Activated CD4-positive, alpha-beta T cell treated with anti-CD3 and anti-CD28 coated beads, Interleukin-2, amount 10 ng/mL, durations not matched to agents 24 days and 14 days (primary cell): ENCODE measurements at places on chromosomes 4 and X.
A peak's percentile ranks its signal among the peaks of the same experiment; 100 is the strongest.

DNA sequence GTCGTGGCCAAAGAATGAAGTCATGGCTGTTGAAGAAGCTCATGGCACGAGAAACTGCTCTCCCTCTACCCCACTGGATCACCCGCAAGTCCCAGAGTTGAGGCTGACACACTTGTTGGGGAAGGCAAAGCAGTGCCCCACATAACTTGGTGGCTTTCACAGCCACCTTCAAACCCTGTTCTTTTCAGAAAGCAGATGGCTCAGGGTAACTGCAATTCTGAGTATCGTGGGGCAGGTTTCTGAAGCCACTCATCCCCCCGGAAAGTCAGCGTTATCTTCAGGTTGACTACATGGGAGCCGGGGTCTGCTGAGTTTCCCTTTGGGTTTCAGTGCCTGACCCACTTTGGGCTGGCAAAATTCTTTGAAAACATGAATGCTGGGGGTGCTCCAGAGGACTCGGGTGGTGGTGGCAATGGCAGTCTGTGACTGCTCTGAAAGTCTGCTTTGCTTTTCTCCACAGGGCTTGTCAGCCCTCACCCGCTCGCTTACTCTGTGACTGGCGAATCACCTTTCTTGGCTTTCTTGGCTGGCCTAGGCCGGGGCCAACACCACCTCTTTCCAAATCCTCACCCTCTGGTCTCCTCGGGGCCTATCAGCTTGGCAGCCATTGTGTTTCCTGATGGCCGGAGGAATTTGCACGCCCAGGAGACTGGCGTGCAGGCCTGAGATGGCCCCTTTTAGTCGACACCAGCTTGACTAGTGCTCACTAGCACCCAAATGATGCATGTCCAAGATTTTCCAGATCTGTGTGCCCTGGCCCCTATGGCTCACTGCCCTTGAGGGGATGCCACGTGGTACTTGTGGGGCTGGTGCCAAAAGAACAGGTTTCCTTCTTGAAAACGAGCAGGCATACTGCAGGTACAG lies 7.3 kb downstream of the PPP1R3F start:
- DNase-seq: no peak
- peak overlapping the region; percentile 71 for H3K4me3 ChIP-seq
- H3K27ac ChIP-seq: peak overlapping the region; percentile 95
- no peaks in the 10 kb centered on the region for H3K27me3 ChIP-seq

- no peaks in the 10 kb centered on the region for H3K36me3 ChIP-seq
- H3K27ac ChIP-seq: no peak overlapping the region
- H3K4me1 ChIP-seq: peaks cover 5% of the 10 kb centered on the region
- peaks cover 17% of the 10 kb centered on the region for H3K27me3 ChIP-seq
- H3K4me3 ChIP-seq: no peak overlapping the region
Measured at GRCh38 chr4:143617994-143618679, 82.3 kb downstream of the FREM3 start.

DNA sequence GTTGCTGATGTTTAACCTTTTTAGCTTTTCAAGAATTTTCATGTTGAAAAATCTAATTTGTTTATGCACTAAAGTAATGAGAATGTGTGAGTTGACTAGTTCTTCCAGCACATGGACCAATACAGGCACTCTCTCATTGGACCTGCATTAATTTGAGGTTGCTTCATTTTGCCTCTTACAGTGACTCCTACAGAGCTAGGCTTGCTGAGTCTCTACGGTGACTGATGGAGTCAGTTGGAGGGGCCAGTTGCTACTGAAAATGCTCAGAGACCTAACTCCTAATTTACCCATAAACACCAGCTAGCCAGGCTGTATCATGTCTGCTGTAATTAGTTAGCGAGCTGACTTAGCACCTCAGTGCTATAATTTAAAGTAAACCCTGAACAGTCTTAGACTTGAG lies 10.9 kb downstream of the MTHFD2L start:
- no peak for DNase-seq
- peaks cover 10% of the 10 kb centered on the region for H3K4me1 ChIP-seq
- H3K4me3 ChIP-seq: no peak overlapping the region
- no peak overlapping the region for H3K27ac ChIP-seq

GRCh38 chr4:48450740-48451139 lies 32.4 kb upstream of the SLC10A4 start:
- DNase-seq: no peak
- peaks cover 5% of the 10 kb centered on the region for H3K27me3 ChIP-seq
- H3K4me3 ChIP-seq: no peak overlapping the region
- H3K27ac ChIP-seq: no peak overlapping the region

DNA sequence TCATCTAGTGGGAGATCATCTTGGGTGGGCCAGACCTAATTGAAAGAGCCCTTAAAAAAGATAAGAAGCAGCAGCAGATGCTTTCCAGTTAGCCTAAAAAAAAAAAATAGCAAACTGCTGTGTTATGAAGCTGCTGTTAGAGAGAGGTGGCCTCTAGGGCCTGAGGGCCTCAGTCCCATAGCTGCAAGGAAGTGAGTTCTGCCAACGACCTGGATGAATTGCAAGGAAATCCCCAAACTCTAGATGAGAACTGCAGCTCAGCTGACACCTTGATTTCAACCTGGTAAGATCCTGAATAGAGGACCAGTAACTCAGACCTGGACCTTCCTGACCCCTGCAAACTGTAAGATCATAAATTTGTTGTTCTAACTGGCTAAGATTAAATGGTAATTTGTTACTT lies 275.2 kb downstream of the TENM3 start:
- no peak for DNase-seq
- H3K36me3 ChIP-seq: no peaks in the 10 kb centered on the region
- peaks cover 5% of the 10 kb centered on the region for H3K27me3 ChIP-seq
- H3K27ac ChIP-seq: no peak overlapping the region
- H3K4me1 ChIP-seq: no peaks in the 10 kb centered on the region

- no peaks in the 10 kb centered on the region for H3K27me3 ChIP-seq
- H3K27ac ChIP-seq: no peak overlapping the region
- DNase-seq: no peak
- H3K4me3 ChIP-seq: no peak overlapping the region
- H3K4me1 ChIP-seq: no peaks in the 10 kb centered on the region
- H3K36me3 ChIP-seq: peaks cover 36% of the 10 kb centered on the region
Measured at GRCh38 chrX:311156-312129, 7.2 kb downstream of the GTPBP6 start.

DNA sequence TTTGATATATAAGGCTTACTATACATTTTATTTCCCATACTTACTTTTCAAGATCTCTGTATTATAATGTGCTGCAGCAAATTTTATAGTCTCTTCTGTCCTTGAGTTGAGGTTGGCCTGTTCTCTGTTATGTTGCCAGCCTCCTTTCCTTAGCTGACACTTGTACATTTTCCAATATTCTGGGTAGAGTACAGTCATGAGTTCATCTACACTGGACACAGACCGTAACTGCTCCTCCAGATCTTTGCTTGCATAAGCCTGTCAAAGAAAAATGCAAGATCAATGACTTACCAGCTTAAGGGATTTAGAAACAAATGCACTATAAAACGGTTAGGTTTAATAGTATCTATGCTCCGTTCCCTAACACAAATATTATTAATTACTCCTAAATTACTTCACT lies 63.2 kb downstream of the VEGFC start:
- no peak overlapping the region for H3K4me3 ChIP-seq
- no peaks in the 10 kb centered on the region for H3K36me3 ChIP-seq
- no peak overlapping the region for H3K27ac ChIP-seq
- no peak for DNase-seq
- H3K4me1 ChIP-seq: no peaks in the 10 kb centered on the region
